ENCODE measurements at places on chromosomes 16 and 17.

- DNase-seq, result peak; percentile 14
These were observed 159.8 kb downstream of the RPTOR start for GRCh38 chr17:80704381-80704819.

DNA sequence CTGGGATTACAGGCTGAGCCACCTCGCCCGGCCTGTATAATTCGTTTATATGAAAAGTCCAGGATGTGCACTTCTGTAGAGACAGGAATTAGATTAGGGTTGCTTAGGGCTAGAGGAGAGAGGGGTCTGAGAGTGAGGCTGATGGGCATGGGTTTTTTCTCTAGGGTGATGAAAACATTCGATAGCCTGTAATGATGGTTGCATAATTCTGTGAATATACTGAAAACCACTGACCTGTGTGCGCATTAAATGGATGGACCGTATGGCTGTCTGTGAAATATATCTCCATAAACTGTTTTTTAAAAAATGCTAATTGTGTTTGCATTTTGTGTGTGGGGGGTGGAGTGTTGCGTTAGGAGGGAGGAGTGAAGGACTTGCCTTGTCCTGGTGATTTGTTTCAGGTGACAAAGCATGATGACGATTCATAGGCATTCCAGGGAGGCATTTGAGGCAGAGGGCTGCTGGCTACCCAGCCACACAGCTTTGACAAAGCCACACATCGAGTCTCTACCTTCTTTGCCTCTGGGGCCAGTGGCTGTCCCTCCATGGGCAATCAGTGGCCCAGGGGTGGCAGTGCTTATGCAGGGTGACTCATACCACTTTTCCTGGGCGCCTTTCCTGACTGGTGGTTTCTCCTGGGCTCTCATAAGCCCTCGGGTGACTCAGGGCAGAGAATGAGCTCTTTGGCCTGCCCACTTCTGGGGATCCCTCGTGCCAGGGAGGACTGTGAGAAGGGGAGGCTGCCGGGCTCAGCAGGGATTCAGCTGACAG lies 148.5 kb upstream of the WSCD1 start:
- DNase-seq, result peak; percentile 5

DNA sequence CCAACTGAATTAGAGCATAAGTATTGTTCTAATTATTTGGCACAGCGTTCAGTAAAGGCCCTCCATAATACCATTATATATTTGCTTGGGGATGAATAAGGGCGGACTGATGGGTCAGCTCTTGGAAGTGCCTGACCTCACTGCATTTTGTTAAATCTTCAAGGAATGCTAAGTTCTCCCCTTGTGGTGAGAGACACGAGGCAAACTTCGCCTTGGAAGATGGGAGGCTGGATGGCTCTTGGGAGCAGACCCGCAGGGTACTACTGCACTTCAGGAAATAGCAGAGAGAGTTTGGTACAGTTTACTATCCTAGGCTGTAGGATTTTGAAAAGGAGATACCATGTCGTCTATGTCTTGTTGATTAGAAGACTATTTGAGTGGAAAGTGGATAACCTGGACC lies 87.0 kb upstream of the RPRML start:
- no peak for DNase-seq

- DNase-seq, result no peak
These were observed 55.0 kb downstream of the CNGB1 start for GRCh38 chr16:57915811-57916488.

GRCh38 chr16:14302399-14303181 lies 231.5 kb downstream of the MRTFB start:
- DNase-seq, result peak; percentile 67

GRCh38 chr16:77647726-77648125 lies 74.6 kb upstream of the NUDT7 start:
- no peak for DNase-seq

DNA sequence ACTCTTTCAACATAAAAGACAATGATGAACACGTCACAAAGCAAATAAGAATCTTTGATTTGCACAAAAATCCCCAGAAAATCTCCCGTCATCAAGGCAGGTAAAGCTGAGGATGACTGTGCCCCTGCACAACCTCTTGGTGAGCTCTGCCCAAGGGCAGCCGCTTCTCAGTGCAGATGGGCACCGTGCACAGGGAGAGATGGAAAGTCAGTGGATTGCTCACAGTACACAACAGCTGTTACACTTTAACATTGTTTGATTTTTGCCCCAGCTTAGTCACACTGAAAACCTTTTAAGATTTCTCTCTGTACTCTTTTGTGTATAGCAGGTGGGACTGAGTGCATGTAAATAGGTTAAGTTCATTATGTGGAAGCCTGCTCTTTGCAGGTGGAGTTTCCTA lies 104.2 kb downstream of the CDK5R1 start:
- no peak for DNase-seq

GRCh38 chr17:39926588-39927100 lies 757 bp downstream of the ORMDL3 start:
- DNase-seq, result peak; percentile 61

Measured in suppressor macrophage treated with lipopolysaccharide for 1 hour (primary cell).